ENCODE measurements at places on chromosomes 5 and 9.

GRCh38 chr9:34717996-34718614, 8.2 kb upstream of the CCL21 start:
- no peak for DNase-seq

GRCh38 chr9:131739133-131739958, 530 bp downstream of the RAPGEF1 start:
- DNase-seq = no peak

DNA sequence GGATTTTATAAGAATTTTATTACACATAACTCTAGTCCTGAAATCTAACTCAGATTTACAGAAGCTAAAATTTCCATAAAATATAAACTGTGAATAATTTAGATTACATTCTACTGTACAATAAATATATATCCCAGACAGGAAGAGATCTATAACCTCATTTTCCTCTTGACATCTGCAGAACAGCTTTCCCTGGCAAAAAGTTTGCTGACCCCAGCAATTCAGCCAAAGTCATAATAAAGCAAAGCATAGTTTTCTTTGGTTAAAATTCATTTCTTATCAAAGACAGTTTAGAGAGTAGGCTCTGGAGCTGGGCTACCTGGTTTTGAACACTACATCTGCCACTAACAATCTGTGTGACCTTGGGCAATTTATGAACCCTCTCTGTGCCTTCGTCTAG, 372.5 kb downstream of the CAAP1 start:
- no peak for DNase-seq

- DNase-seq = no peak
These were observed 188.9 kb downstream of the SPOCK1 start for GRCh38 chr5:137310051-137310730.

GRCh38 chr5:81577091-81577490, 173.8 kb downstream of the SSBP2 start:
- no peak for DNase-seq

DNA sequence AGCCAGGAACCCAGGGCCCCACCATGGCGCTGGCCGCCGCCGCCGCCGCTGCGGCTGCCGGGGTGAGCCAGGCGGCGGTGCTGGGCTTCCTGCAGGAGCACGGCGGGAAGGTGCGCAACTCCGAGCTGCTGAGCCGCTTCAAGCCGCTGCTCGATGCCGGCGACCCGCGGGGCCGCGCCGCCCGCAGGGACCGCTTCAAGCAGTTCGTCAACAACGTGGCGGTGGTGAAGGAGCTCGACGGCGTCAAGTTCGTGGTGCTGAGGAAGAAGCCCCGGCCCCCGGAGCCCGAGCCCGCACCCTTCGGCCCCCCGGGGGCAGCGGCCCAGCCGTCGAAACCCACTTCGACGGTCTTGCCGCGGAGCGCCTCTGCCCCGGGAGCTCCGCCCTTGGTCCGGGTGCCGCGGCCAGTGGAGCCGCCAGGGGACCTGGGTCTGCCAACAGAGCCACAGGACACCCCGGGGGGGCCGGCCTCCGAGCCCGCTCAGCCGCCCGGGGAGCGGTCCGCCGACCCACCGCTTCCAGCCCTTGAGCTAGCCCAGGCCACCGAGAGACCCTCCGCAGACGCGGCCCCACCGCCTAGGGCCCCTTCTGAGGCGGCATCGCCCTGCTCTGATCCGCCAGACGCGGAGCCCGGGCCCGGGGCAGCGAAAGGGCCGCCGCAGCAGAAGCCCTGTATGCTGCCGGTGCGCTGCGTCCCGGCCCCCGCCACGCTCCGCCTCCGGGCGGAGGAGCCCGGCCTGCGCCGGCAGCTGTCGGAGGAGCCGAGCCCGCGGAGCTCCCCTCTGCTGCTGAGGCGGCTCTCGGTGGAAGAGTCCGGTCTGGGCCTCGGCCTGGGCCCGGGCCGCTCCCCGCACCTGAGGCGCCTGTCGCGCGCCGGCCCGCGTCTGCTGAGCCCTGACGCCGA, 749 bp downstream of the SOWAHA start:
- no peak for DNase-seq

DNA sequence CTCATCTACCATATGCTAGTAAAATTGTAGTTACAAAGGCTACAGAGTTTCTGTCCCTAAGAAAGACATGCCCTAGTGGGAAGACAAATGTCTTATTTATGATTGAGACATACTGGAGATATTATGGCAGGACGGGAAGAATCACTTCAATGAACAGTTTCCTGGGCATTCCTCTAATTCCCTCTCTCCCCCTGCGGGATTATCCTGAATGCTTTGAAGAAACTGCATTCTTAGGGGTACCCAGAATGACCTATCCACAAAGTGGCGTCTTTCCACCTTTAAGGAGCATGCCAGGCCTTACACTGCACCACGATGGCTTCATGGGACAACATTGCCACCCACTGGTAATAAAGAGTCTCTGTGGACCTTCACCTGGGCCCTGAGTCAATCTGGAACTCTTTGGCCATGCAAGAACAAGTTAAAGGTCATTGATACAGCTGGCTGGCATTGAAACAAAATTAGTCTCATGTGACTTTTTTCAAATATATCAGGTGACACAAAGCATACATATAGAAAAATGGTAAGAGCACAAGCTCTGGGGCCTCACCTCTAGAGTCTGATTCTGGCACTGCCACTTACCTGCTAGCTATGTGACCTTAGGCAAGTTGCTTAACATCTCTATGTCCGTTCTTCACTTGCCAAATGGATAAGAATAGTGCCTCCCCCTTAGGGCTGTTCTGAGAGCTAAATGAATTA, 32.0 kb downstream of the ANKRD55 start:
- peak; percentile 11 for DNase-seq

DNA sequence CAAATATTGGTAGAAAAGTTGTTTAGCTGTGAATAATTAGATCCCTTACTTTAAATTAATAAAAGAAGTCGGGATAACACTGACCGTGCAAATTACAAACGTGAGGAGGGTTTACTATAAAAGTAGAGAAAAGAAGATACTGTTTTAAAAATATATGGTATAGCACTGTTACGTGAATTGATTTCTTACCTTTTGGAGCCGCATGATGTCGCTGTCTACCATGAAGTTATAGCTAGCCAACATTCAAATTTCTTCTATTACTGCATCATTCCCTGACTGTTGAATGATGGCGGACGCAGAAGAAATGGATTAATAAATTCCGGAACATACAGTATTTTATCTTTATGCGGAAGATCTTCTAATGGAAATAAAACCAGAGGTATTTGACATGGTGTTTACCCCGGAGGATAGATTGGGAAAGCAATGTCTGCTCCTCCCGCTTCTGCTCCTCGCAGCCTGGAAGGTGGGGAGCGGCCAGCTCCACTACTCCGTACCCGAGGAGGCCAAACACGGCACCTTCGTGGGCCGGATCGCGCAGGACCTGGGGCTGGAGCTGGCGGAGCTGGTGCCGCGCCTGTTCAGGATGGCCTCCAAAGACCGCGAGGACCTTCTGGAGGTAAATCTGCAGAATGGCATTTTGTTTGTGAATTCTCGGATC, at the start of gene PCDHA6:
Gene PCDHA6, plus strand, starts transcription at position 257 of the 658 bp plus-strand sequence. Its CDS starts 132 bp downstream, at position 389.
- no peak for DNase-seq

DNA sequence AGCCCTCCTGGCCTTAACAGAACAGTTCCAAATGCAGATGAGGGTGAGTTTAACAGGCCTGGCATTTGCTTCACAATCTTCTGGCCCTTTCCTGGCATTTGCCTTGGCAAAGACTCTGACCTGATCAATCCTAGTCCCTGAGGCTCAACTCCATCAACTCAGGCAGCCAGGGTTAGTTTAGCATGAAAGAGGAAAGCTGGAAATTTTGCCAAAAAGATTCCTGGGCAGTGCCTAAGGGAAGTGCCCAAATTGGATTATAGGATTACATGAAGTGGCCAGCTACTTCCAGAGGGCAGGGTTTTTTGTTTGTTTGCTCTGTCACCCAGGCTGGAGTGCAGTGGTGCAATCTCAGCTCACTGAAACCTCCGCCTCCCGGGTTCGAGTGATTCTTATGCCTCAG, 36.8 kb downstream of the PCDHAC2 start:
- DNase-seq = no peak

DNA sequence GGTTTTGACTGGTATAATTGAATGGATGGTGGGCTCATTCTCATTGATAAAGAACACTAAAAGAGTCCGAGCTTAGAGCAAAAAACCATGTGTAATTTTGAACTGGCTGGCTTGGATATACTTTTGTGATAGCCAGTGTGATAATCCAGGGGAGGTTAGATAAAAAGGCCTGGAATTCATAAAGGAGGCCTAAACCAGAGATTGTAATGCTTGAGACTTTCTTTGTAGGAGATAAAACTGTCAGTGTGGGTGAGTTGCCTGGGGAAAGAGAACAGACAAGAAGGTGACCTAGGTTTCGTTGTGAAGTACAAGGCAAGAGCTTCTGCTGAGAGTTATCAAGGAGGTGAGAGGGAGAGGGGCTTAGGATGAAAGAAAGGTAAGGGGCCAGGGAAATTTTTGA, 17.0 kb upstream of the NMUR2 start:
- DNase-seq = no peak

DNA sequence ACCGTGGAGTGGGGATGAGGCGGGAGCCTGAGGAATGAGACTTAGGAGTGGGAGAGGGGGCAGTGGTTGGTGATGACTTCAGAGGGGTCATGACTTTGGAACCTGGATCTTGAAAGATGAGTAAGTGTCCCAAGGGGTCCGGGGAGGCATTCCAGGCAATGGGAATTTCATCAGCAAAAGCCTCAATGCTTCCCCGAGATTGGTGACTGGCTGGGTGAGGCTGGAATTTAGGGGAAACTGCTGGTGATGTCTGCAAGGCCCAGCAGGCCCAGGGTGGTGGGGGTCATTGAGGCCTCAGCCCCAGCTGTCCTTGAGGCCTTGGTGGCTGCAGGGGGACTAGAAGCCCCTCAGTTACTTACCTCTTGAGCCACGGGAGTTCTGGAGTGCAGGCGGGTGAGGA, 7.5 kb downstream of the NDST1 start:
- DNase-seq = no peak

GRCh38 chr5:200985-201384, 9.7 kb downstream of the LRRC14B start:
- DNase-seq = no peak

GRCh38 chr5:55303238-55303690, 4.2 kb downstream of the DHX29 start:
- no peak for DNase-seq

DNA sequence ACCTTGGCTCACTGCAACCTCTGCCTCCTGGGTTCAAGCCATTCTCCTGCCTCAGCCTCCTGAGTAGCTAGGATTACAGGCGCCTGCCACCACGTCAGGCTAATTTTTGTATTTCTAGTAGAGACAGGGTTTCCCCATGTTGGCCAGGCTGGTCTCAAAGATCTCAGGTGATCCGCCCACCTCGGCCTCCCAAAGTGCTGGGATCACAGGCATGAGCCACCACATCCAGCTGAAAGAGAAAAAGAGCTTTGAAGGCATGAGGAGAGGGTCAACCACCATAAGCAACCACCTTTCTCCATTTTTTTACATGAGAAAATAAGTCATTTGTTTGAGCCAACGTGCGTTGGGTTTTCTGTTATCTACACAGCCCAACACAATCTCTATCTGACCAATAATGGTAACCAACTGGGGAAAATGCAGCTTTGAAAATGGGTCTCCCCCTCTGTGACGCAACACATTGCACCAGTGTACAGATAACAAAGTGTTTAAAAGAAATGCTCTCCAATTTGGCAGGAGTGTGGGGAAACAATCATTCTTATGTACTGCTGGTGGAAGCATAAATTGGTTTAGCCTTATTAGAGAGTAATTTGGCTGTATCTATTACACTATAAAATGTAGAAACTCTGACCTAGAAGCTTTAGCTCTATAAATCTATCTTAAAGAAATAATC, 45.8 kb upstream of the ZBTB43 start:
- DNase-seq = no peak

DNA sequence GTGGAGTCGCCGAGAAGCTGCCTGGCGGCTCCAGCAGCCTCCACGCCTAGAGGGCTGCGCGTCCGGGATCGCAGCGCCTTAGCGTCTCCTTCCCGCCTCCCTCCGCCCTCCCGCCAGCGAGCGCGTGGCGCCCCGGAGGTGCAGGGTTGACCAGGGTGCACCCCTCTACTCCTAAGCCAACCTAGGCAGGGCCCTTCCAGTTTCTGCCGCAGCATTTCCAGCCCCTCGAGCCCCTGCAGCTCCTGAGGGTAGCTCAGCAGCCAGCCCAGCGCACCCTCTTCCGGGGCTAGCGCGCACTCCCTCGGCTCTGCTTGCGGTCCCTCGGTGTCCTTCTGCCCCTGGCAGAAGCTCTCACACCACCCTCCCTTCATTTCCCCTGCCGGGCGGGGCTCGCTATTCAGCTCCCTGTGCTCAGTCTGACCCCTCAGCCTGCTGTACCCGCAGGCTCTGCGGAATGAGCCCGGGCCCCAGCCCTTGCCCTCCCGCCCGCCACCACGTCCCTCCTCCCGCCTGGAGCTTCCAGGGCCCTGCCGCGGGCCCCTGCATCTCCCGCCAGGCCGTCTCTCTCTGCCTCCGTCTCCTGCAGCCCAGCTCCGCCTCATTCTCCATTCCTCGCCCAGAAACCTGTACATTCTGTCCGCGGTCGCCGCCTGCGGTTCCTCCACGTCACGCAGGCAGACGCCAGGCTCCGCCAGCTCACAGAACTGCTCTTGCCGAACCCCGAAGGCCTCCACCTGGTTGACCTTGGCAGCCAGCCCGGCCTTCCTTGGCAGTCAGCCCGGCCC, 61.8 kb downstream of the SPATA31C2 start:
- peak; percentile 23 for DNase-seq

DNA sequence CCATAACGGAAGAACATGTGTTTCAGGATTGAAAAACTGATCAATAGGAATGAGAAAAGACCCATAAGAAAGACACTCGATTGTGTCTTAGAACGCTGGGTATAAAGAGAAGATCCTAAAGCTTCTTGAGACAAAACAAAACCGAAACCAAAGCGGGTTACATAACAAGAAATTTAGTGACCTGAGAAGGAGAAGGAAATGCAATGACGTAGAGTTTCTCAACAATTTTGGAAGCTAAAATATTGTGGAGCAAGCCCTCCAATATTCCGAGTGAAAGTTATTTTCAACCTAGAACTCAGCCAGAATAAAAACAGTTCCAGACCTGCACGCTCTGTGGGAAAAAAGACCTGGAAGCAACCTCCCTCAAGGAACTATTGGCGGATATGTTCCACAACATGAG, 81.9 kb upstream of the FREM1 start:
- no peak for DNase-seq

DNA sequence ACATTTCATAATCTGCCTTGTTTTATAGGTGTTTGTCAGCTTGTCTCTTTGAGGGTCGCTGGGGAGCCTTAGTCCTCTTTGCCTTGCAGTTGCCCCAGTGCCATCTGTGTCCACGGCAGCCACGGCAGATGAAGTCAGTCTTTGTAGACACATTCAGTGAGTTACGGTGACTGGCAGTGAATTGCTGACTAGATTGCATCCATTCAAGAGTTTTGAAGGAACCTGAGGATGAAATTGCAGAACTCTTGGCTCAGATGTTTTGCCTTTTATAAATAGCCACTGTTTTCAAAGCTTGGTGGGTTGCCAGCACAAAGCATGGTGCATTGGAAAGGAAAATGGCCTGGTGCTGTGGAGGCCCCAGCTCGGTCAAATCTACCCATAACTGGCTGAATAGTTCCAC, 125.6 kb downstream of the TRIO start:
- DNase-seq = no peak

DNA sequence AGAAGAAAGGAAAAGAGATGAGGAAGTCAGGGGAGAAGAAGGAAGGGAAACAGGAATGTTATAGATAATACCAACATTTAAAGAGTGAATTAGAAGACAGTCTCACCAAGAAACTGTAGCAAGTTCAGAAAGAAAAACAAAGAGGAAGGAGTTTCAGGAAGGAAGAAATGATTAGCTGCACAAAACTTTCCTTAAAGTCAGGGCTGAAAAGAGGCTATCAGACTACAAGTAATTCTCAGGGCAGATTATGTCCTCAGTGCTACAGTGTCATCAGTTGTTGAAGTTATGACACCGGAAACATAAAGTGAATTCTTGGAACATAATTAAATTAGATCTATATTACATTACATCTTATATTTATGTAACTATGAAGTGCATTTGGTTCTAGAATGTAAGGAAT, 226.9 kb downstream of the ARRDC3 start:
- no peak for DNase-seq
